ENCODE measurements at places on chromosomes 4 and X.

DNA sequence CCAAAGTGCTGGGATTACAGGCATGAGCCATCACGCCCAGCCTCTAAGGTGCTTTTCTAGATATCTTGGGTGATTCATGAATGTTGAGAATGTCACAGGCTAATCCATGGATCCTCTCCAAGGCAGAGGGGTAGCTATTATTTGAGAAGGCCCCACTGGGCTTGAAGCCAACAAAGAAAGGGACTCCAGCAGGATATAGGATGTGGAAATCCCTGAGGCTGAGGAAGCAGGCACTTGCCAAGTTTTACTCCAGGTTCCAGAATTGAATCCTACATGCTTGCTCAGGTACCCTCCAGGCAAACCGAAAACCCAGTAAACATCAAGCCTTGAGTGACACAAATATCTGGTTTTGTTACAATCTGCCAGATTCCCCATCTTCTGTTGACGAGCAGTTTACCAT, 15.8 kb downstream of the NLGN3 start:
- DNase-seq, result no peak

GRCh38 chr4:76322236-76322635, 15.7 kb downstream of the STBD1 start:
- no peak for DNase-seq

GRCh38 chrX:40953369-40953768, 131.9 kb upstream of the USP9X start:
- DNase-seq, result no peak

DNA sequence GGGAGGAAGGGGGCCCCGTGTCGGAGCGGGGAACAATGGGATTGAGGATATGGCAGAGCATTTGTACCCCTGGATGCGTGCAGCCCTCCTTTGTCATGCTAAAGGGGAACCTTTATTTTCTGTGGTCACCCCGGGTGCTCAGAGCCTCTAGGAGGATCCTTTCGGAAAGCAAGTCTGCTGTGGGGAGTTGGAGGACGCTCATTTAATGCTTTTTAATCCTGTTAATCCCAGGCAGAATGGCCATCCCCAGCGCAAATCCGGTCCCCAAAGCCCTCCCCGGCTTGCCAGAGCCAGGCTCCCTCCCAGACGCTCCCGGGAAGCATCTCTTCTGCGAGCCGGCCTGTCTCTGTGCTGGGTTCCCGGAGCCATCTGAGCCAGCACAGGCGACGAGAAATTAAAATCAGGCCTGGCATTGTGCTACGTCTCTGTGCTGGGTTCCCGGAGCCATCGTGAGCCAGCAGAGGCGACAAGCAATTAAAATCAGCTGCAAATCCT, 113.2 kb upstream of the PPP2R3B start:
- DNase-seq, result no peak

- DNase-seq, result no peak
Measured at GRCh38 chrX:50211510-50211909, 6.9 kb downstream of the CCNB3 start.

DNA sequence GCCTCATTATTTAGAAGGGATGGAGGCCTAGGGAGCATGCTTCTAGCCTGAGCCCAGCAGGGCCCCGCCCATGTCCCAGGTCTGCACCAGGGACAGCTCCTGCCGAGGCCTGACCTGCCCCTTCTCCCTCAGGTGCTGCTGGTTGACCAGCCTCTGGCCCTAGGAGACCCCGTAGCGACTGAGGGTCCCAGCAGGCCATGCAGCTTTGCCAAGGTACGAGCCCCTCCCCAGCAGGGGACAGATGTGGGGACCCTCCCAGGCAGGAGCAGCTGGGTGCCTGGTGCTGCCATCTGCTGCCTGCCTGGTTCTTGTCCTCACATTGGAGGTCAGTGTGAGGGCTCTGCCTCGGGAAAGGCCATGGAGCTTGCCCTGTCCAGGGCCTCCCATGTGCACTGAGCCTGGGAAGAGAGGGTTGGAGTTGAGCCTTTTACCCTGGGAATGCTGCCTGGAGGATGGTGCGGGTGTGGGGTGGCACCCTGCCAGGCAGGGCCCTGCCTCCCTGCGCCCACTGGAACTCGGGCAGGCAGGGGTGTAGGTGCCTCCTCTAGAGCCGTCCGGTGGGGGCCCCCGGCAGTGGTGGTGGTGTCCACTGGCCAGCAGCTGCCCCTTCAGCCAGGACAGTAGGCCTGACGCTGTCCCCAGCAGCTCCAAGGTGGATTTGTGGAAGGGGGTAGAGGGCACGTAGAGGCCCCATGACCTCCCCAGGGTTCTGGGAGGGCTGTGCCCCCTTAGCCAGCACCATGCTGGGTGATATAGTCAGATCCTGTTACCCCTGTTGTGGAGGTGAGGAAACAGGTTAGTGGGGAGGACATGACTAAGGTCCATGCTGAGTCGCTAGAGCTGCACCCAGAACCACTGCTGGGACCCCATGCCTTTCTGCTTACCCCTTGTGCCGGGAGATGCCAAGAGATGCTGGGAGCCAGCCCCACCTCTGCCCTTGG, 2.2 kb upstream of the MSANTD1 start:
- DNase-seq, result no peak

GRCh38 chrX:40617566-40617965, 5.7 kb upstream of the MPC1L start:
- DNase-seq, result peak; percentile 7

- DNase-seq, result no peak
Measured at GRCh38 chrX:10519278-10519677, 101.1 kb downstream of the MID1 start.

- no peak for DNase-seq
Measured at GRCh38 chr4:15809058-15809457, 30.9 kb downstream of the CD38 start.

DNA sequence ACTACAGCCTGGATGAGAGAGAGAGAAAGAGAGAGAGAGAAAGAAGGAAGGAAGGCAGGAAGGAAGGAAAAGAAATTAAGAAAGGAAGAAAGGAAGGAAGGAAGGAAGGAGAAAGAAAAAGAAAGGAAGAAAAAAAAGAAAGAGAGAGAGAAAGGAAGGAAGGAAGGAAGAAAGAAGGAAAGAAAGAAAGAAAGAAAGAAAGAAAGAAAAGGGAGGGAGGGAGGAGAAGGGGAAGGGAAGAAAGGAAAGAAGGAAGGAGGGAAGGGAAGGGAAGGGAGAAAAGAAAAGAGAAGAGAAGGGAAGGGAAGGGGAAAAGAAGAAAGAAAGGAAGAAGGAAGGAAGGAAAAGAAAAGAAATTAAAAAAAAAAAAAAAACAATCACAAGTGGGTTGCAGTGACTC, 146.3 kb downstream of the OPHN1 start:
- no peak for DNase-seq

Measured in fibroblast of lung (primary cell).